IMR-90 (cell line): ENCODE measurements at places on chromosomes 3 and 15. TPM values are rescaled to one million over a fixed set of nuclear protein-coding genes. Genes with fewer than 3 reads are reported as not detected.

GOLGA6B gene
- polyA plus RNA-seq: not detected in 2 replicates

CCDC191 gene
- 0.75 and 1.1 TPM in 2 replicates for polyA plus RNA-seq

ZNF717 gene
- polyA plus RNA-seq: 4.6 and 6.0 TPM in 2 replicates

FAH gene
- polyA plus RNA-seq: 43.1 and 50.6 TPM in 2 replicates

GRCh38 chr3:189863031-189863430 is 231.8 kb downstream of the TP63 start:
- H3K4me1 ChIP-seq: no peaks in the 10 kb centered on the region
- no peak for DNase-seq
- H3K4me3 ChIP-seq: no peak overlapping the region
- no peak overlapping the region for H3K27ac ChIP-seq

DNA sequence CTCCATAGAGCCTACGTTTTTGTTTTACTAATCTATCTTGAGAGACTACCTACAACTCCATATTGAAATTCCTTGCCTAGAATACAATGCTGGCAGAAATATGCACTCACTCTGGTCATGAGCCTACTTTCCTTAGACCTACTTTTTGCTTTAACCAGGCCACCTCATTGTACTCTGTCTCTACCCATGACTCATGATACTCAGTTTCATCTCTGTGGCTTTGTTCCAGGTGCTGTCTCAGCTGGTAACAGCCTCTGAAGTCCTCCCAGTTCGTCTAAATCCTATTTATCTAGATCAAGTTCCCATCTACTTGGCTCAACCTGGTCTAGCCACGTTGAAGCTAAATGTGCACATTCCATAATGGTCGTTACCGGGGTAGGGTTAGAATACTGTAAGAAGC is 536.4 kb downstream of the RSL24D1 start:
- no peaks in the 10 kb centered on the region for H3K27me3 ChIP-seq
- no peak overlapping the region for H3K27ac ChIP-seq
- no peaks in the 10 kb centered on the region for H3K36me3 ChIP-seq
- H3K4me3 ChIP-seq: no peak overlapping the region
- H3K4me1 ChIP-seq: no peaks in the 10 kb centered on the region
- no peak for DNase-seq

DNA sequence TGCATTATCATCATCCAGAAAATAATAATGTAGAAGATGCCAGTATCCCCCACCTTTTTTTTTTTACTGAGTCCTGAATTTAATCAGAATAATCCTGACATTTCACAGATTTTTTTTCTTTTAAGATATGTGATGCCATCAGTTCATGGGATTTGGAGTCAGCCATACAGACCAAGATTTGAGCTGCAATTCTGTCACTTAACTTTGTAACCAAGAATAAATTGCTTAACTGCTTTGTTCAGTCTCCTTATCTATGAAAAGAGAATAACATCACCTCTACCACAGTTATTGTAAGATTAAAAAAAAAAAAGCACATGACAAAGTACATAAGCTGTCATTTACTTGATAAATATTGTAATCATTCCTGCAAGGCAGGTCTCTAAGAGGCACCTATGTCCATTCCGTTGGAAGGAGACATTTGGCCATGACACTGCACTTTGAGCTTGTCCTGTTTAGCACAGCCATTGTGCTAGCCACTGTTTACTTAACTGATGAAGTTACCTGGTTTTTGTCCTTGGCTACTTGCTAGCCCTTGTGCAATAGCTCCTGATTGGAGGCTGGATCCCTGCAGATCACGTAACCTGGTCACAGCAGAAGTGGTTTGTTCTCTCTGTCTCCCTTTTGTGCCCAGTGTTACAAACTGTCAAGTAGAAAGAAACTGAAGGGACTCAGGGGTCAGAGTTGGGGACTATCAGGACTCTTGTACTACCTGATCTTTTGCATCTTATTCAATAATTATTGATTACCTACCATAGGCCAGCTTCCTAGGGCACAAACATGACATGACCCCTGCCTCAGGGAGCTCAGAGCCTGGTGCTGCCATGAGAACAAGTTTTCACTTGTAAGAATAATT is 306.0 kb downstream of the WDR72 start:
- no peak overlapping the region for H3K4me3 ChIP-seq
- H3K27ac ChIP-seq: no peak overlapping the region
- no peaks in the 10 kb centered on the region for H3K36me3 ChIP-seq
- no peaks in the 10 kb centered on the region for H3K27me3 ChIP-seq
- no peaks in the 10 kb centered on the region for H3K4me1 ChIP-seq
- DNase-seq: no peak

DNA sequence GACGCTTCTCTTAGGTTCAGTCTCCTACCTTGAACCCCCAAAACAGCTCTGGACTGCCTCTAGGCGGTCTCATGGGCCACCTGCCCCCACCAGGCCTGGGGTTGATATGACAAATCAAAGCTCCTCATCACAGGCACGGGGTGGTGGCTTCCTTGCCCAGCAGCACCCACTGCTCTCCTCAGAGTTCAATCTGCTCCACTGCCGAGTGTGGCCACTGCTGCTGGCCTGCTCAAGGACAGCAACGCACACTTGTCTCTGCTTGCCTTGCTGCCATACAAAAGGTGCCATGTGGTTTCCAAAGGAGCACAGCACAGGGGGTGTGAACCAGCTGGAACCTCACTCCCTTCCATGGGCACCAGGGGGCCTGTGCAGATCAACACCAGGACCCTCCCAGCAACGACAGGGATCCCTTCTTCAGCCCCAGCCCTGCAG is 10.2 kb downstream of the KBTBD13 start:
- H3K4me1 ChIP-seq: peaks cover 36% of the 10 kb centered on the region
- no peak overlapping the region for H3K4me3 ChIP-seq
- no peak overlapping the region for H3K27ac ChIP-seq
- no peak for DNase-seq
- H3K36me3 ChIP-seq: no peaks in the 10 kb centered on the region
- H3K27me3 ChIP-seq: peaks cover 35% of the 10 kb centered on the region

DNA sequence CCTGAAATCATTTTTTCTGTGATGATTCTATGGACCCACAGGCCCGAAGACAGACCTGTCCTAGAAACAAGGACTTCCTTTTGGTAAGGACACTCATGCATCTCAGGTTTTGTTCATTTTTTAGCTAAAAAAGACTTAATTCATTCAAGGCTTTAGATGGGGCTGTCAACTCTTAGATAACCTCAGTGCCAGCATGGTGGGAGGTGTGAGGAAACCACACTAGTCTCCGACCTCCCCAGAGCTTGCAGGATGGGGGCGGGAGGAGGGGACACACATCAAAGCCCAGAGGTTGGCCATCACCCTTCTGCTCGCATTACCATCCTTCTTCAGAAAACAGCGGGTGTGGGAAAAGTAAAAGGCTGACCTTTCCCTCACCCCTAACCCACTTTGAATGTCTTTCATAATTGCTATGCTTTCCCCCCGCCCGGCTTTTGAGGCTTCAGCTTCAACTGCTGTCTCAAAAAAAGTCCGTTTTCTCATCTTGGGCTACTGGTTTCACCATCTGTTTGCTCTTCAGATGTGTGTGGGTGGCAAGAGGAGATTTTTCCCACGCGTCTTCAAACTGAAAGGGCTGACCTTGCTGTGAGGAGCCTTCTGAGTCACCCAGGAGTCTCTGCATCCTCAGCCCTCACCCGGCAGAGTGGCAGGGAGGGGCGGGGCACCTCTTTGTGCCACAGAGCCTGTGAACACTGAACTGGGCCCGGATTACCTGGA is 27.6 kb upstream of the CXCR6 start:
- H3K27me3 ChIP-seq: no peaks in the 10 kb centered on the region
- peaks cover 4% of the 10 kb centered on the region for H3K36me3 ChIP-seq
- H3K4me3 ChIP-seq: no peak overlapping the region
- no peak overlapping the region for H3K27ac ChIP-seq
- peaks cover 6% of the 10 kb centered on the region for H3K4me1 ChIP-seq

DNA sequence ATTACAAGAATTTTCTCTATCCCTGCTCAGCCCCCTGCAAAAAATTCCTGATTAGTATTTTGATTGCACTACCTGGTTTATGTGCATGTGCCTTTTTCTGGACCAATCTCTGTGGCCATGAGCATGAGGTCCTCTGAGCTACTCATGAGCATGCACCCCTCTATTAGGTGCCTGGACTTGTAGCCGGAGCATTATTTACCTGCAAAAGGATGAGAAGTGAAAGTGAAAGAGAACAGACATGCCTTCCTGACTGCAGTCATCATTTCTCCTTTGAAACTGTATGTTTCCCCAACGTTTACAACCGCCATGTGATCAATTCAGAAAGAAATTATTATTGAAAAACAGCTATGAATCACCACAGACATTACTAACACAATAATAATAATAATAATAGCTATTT is 1008.8 kb downstream of the ROBO2 start:
- no peaks in the 10 kb centered on the region for H3K27me3 ChIP-seq
- no peak overlapping the region for H3K4me3 ChIP-seq
- H3K27ac ChIP-seq: no peak overlapping the region
- no peaks in the 10 kb centered on the region for H3K36me3 ChIP-seq
- DNase-seq: no peak
- H3K4me1 ChIP-seq: no peaks in the 10 kb centered on the region

DNA sequence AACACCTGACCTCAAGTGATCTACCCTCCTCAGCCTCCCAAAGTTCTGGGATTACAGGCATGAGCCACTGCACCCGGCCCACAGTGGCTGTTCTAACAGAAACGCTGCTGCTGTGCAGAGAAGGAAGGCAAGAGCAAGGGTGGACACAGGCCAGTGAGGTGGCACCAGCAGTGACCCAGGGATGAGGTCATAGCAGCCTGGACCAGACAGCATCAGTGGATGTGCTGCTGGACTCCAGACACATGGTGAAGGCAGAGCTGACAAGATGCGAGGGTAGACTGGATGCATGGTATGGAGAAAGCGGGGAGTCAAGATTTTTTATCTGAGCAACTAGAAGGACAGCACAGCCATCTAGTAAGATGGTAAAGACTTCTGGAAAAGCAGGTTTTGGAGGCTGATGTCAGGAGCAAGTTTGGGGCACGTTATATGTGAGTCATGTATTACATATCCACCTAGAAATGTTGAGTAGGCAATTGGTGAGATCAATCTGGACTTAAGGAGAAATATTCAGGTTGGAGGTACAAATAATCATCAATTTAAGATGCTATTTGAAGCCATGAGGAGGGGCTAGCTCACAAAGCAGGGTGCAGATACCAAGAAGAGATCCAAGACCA is 22.1 kb upstream of the TJP1 start:
- no peak overlapping the region for H3K4me3 ChIP-seq
- no peaks in the 10 kb centered on the region for H3K27me3 ChIP-seq
- DNase-seq: peak; percentile 76
- H3K36me3 ChIP-seq: no peaks in the 10 kb centered on the region

- no peaks in the 10 kb centered on the region for H3K27me3 ChIP-seq
- H3K27ac ChIP-seq: peak overlapping the region; percentile 36
- peaks cover 9% of the 10 kb centered on the region for H3K4me1 ChIP-seq
- H3K4me3 ChIP-seq: no peak overlapping the region
- DNase-seq: peak; percentile 69
These were observed 92.3 kb upstream of the LRIG1 start for GRCh38 chr3:66592927-66593625.
